Left ventricle myocardium inferior (tissue), 1 donor: ENCODE measurements at places on chromosomes 6 and 20.

DNA sequence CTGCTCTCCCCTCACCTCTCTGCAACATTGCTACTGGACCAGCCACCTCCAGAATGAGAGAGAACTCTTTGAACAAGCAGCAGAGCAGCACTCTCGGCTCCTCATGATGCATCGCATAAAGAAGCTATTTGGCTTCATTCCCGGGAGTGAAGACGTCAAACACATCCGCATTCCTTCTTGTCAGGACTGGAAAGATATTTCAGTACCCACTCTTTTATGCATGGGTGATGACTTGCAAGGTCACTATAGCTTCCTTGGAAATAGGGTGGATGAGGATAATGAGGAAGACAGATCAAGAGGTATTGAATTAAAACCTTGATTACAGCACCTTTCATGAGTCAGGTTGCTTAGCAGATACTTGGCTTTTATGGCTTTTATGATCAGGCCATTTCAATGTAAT lies 4.3 kb downstream of the CALHM4 start:
- H3K4me3 ChIP-seq = no peak overlapping the region
- H3K4me1 ChIP-seq = peaks cover 22% of the 10 kb centered on the region
- peak overlapping the region; percentile 57 for H3K27ac ChIP-seq
- no peaks in the 10 kb centered on the region for H3K36me3 ChIP-seq
- H3K27me3 ChIP-seq = no peaks in the 10 kb centered on the region

- no peak overlapping the region for H3K4me3 ChIP-seq
- no peaks in the 10 kb centered on the region for H3K36me3 ChIP-seq
- no peak overlapping the region for H3K27ac ChIP-seq
- H3K4me1 ChIP-seq = no peaks in the 10 kb centered on the region
These were observed 11.8 kb downstream of the CFAP61 start for GRCh38 chr20:20063941-20064702.

- H3K27me3 ChIP-seq = no peaks in the 10 kb centered on the region
- no peak overlapping the region for H3K27ac ChIP-seq
These were observed 241.4 kb downstream of the IBTK start for GRCh38 chr6:82006027-82006738.

DNA sequence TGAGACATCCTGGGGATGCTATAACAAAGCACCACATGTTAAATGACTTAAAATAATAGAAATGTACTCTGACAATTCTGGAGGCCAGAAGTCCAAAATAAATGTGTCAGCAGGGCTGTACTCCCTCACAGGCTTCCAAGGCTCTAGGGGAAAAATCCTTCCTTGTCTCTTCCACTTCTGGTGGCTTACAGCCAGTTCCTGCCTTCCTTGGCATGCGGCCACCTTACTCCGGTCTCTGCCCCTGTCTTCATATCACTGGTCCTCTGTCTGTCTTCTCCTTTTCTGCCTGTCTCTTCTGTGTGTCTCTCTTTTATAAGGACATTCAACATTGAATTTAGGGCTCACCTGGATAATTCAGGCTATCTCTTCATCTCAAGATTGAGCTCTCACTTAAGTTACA lies 155.3 kb upstream of the SYNCRIP start:
- DNase-seq = no peak
- H3K4me1 ChIP-seq = no peaks in the 10 kb centered on the region
- H3K4me3 ChIP-seq = no peak overlapping the region

GRCh38 chr6:130720076-130720715 lies 107.0 kb upstream of the SMLR1 start:
- DNase-seq = no peak
- H3K36me3 ChIP-seq = no peaks in the 10 kb centered on the region
- no peak overlapping the region for H3K4me3 ChIP-seq
- no peaks in the 10 kb centered on the region for H3K4me1 ChIP-seq

DNA sequence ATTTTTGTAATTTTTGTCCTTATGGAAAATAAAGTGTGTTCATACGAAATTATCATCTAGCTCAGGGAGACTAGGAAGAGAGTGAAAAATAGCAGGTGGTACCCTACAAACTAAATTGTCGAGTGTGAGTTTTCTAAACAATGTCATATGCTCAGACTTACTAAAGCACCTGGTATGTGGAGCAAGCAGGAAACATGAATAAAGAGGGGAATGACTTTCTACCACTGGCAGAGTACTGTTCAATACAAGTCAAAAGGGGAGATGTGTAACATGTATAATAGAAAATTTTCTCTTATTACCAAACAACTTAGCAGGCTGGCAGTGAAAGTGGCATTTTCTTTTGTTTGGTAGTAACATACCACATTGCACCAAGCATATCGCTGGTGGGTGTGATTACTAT lies 36.1 kb downstream of the CTNNBL1 start:
- DNase-seq = no peak
- peak overlapping the region; percentile 75 for H3K27ac ChIP-seq
- no peaks in the 10 kb centered on the region for H3K36me3 ChIP-seq
- H3K4me3 ChIP-seq = no peak overlapping the region
- H3K27me3 ChIP-seq = no peaks in the 10 kb centered on the region

- H3K36me3 ChIP-seq = no peaks in the 10 kb centered on the region
- DNase-seq = no peak
- H3K27ac ChIP-seq = no peak overlapping the region
- no peaks in the 10 kb centered on the region for H3K4me1 ChIP-seq
- H3K4me3 ChIP-seq = no peak overlapping the region
- H3K27me3 ChIP-seq = no peaks in the 10 kb centered on the region
These were observed 32.7 kb upstream of the FAM83B start for GRCh38 chr6:54813892-54814291.

DNA sequence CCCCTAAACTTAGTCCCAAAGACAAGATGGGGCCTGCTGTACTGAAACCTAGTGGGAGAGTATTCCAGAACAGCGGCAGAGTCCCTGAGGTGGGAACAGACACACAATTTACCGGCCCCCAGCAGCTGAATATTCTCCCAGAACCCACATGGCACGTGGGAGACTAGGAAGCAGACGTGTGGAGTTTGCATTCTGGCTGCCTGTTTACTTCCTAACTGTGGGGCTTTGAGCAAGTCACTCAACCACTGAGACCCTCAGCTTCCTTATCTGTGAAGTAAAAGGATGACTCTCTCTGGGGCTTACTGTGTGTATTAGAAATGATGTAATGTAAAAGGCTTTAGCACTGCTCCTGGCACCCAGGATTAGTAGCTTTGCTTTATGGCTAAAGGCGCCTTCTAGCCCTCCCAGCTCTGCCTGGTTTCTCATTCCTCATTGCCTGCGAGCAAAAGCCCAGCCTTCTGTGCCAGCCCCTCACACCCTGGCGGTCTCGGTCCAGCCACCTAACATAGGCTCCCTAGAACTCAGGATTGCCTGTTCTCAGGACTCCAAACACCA lies 353.1 kb downstream of the CDC5L start:
- no peak for DNase-seq
- H3K4me1 ChIP-seq = no peaks in the 10 kb centered on the region
- peaks cover 28% of the 10 kb centered on the region for H3K27me3 ChIP-seq
- H3K36me3 ChIP-seq = no peaks in the 10 kb centered on the region
- H3K27ac ChIP-seq = no peak overlapping the region

DNA sequence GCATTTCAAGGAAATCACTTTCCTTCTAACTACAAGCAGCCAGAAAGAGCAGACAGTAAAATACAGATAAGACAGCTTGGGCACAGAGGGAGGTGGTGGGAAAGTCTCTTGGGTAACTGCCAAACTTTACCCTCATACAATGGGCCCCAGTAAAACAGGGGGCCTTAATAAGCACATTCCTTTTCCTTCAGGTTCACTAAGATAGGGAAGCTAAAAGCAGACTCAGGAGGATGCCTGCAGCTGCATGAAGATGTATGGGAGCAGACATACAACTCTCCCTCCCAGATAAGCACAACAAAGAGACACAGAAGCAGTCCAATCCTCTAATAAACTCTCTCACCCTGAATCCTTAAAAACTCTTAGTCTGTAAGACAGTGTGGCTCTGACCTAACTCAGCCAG lies 49.0 kb downstream of the SIM1 start:
- H3K4me3 ChIP-seq = no peak overlapping the region
- H3K4me1 ChIP-seq = no peaks in the 10 kb centered on the region
- no peak overlapping the region for H3K27ac ChIP-seq
- H3K27me3 ChIP-seq = peaks cover 17% of the 10 kb centered on the region
- no peaks in the 10 kb centered on the region for H3K36me3 ChIP-seq

GRCh38 chr6:132571774-132572173 lies 1.7 kb downstream of the TAAR6 start:
- H3K27ac ChIP-seq = no peak overlapping the region
- no peak for DNase-seq
- H3K4me3 ChIP-seq = no peak overlapping the region

DNA sequence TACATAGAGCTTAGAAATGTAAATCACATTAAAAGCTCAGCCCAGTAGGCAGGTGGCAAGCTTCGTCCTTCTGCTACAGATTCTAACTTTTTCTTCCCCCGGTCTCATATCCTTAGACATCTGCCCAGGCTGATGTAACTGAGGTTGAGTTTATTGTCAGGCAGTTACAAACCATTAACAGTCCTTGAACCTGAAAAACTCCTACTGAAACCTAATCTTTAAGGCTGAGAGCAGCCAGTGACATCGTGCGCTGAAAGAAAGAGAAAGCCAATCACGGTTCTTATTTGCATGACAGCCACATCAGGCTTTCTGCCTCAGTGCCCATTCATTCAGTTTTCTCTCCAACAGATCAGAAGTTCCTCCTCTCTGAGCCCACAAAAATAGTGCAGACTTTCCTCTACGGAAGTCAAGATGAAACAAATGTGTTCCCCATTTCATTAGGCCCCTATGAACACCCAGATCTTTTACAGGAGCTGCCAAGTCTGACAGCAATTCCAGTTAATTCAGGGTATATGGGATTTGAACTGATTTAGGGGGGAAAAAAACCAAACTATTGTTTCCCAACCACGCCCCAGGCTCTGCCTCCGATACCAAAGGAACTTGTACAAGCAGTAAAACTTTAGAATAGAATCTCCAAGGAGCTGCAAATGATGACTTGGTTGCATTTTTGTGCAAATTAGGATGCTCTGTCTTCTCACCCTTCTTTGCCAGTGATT lies at the start of gene NHSL1:
NHSL1 (minus strand) TSS at position 192 of the 716 bp plus-strand sequence. CDS start 204 bp downstream, outside the sequence.
- DNase-seq = no peak
- peaks cover 10% of the 10 kb centered on the region for H3K36me3 ChIP-seq
- H3K27me3 ChIP-seq = no peaks in the 10 kb centered on the region
- H3K4me1 ChIP-seq = peaks cover 50% of the 10 kb centered on the region

DNA sequence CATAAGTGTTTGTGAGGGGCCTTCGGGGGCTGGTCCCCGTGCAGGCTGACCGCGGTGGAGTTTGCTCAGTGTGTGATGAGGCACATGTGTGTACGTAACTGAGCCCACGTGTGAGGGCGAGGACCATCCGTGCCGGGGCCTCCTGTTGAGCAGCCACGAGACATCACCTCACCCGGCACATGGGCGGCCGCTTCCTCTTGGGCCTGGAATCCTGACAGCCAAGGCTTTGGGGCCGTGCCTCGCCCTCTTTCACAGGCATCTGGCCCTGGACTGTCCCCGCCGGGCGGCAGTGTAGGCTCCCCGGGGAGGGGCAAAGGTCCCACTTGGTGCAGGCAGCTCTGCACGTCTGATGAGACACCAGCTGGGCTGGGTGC lies 202.3 kb downstream of the DLL1 start:
- H3K4me1 ChIP-seq = peaks cover 14% of the 10 kb centered on the region
- DNase-seq = no peak
- no peak overlapping the region for H3K4me3 ChIP-seq
- H3K27me3 ChIP-seq = no peaks in the 10 kb centered on the region
- no peak overlapping the region for H3K27ac ChIP-seq

GRCh38 chr20:58457083-58457695 lies 58.0 kb downstream of the APCDD1L start:
- DNase-seq = no peak
- H3K4me1 ChIP-seq = peaks cover 14% of the 10 kb centered on the region
- no peaks in the 10 kb centered on the region for H3K36me3 ChIP-seq
- no peaks in the 10 kb centered on the region for H3K27me3 ChIP-seq

GRCh38 chr20:10492844-10493243 lies 57.7 kb downstream of the SLX4IP start:
- H3K27ac ChIP-seq = no peak overlapping the region
- peaks cover under 1% of the 10 kb centered on the region for H3K4me1 ChIP-seq
- no peak overlapping the region for H3K4me3 ChIP-seq

GRCh38 chr6:128208078-128208477 lies 307.2 kb upstream of the THEMIS start:
- H3K27me3 ChIP-seq = no peaks in the 10 kb centered on the region
- no peak for DNase-seq
- H3K4me1 ChIP-seq = peaks cover 29% of the 10 kb centered on the region
- no peak overlapping the region for H3K27ac ChIP-seq
- no peaks in the 10 kb centered on the region for H3K36me3 ChIP-seq

GRCh38 chr20:14223806-14224205 lies 113.6 kb downstream of the FLRT3 start:
- H3K4me3 ChIP-seq = no peak overlapping the region
- H3K36me3 ChIP-seq = no peaks in the 10 kb centered on the region
- H3K27me3 ChIP-seq = no peaks in the 10 kb centered on the region
- peaks cover 8% of the 10 kb centered on the region for H3K4me1 ChIP-seq

- H3K4me1 ChIP-seq = no peaks in the 10 kb centered on the region
- H3K36me3 ChIP-seq = no peaks in the 10 kb centered on the region
- no peak overlapping the region for H3K27ac ChIP-seq
- DNase-seq = no peak
- H3K4me3 ChIP-seq = no peak overlapping the region
These were observed 107.7 kb upstream of the FOXC1 start for GRCh38 chr6:1502041-1502440.

DNA sequence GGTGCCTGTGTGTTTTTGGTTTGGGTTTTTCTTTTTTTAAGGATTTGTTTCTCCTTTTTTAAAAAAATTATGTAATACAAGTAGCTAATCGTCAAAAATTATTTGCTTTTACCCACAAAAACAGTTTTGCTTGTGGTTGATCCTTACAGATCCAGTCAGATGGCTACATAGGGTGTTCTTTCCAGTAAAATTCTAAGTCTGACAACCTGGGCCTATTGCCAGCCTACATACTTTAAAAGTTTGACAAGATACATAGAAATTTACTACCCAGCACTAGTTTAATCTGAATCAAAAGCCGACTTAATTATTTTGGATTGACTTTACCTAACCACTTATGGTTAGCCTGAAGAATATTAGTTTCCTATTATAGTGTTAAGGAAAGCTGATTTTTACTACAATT lies 2.1 kb upstream of the SOX4 start:
- no peak overlapping the region for H3K4me3 ChIP-seq
- DNase-seq = no peak
- no peaks in the 10 kb centered on the region for H3K27me3 ChIP-seq
- H3K4me1 ChIP-seq = peaks cover 58% of the 10 kb centered on the region

- no peaks in the 10 kb centered on the region for H3K36me3 ChIP-seq
- H3K27me3 ChIP-seq = no peaks in the 10 kb centered on the region
- no peaks in the 10 kb centered on the region for H3K4me1 ChIP-seq
- no peak overlapping the region for H3K4me3 ChIP-seq
- no peak for DNase-seq
These were observed 242.9 kb downstream of the KCNQ5 start for GRCh38 chr6:72864799-72865198.

- no peak overlapping the region for H3K27ac ChIP-seq
- no peaks in the 10 kb centered on the region for H3K4me1 ChIP-seq
- H3K36me3 ChIP-seq = no peaks in the 10 kb centered on the region
- no peak for DNase-seq
- peaks cover 40% of the 10 kb centered on the region for H3K27me3 ChIP-seq
These were observed 19.1 kb downstream of the SLC24A3 start for GRCh38 chr20:19231359-19232035.

DNA sequence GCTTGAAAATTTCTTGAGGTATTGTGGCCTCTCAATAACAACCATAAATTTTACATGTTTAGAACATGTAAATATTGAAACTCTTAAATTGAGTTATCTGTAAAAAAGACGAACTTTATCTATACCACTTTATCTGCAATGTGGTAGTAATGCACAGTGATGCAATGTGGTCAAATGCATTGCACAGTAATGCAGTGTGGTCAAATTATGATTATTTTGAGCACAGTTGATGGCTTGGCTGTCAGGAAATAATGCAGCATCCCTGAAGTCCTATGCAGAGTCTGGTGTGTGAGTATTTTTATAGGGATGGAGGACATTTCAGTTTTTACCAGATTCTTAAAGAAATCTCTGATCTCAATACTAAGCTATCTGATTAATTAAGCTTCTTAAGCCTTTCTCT lies 5.1 kb downstream of the TTK start:
- no peak overlapping the region for H3K4me3 ChIP-seq
- peaks cover 8% of the 10 kb centered on the region for H3K4me1 ChIP-seq
- no peak for DNase-seq
